H1 (cell line): ENCODE measurements at places on chromosomes 3 and 15. TPM values are rescaled to one million over a fixed set of nuclear protein-coding genes. Genes with fewer than 3 reads are reported as not detected.
A peak's percentile ranks its signal among the peaks of the same experiment; 100 is the strongest.

DNA sequence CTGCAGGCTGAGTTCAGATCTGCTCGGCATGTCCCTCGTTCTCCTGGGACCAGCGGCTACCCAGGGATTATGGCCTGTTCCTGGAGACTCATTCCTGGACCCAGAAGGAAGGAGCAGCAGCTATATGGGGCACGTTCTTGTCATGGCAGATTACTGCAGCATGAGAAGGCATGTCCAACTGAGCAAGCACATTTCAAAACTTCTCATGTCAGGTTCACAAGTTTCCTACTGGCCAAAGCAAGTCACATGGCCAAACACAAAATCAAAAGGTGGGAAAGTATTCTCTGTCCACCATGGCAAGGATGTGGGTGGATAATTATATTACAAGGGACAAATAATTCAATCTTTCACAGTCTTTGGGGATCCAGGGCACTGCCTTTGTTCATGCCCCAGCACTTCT is 71.9 kb upstream of the C15orf39 start:
- no peak for DNase-seq

- no peak for DNase-seq
Measured at GRCh38 chr15:35562641-35563040, 16.7 kb upstream of the DPH6 start.

DNA sequence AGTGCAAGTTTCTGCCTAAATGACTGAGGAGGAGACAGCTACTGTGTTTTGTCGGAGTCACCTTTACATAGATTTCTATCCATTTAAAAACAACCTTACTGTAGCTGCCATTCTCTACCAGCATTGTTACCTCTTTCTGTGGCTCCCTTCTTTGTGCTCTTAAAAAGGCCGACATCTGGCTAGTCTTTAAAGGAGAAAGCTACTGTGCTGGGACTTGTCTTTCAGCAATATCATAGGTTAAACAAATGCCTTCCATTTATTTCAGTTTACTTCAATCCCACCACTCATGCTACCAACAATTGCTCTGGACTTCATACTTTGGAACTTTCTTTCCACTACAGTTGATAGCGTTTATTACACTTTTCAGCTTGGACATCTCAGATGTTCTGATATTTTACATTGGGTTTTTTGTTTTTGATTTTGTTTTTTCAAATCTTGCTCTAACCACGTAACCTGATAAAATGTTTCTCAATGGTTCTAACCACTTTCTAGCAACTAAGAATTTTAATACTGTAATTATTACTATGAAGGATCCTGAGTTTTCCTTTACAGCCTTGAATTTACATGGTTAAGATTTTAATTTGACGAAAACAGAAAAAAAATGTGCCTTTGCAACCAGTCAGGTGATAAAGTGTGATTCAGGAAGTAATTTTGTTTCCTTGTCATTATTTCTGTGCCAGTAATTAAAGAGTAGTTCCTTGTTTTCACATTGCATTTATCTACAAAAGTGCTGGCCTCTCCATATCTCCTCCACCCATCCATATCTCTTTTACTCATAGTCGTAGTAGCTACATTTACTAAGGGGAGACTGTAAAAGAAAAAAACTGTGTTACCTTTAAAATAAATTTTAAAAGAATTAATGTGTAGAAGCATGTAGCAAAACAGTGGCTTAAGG is 1.3 kb upstream of the CBLB start:
- DNase-seq: no peak

Gene LRRC34
- 3.3 and 4.6 TPM in 2 replicates for total RNA-seq

DNA sequence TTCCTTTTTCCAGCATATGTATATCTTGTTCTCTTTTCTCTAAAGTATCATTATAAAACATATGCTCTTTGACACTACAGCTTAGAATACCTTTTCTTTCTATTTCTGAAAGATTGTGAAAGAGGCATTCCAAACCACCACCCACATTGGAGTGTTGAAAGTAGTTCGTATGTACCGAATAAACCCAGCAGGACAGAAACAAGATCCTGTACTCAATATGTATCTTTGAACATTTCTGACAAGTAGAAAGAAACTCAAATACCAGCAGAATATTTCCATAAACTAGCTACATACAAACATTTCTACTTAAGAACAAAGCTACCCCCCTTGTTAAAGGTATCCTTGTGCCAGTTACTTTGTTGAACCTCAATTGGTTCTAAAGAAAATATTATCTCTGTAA is 415.3 kb upstream of the ALCAM start:
- DNase-seq: no peak

DNA sequence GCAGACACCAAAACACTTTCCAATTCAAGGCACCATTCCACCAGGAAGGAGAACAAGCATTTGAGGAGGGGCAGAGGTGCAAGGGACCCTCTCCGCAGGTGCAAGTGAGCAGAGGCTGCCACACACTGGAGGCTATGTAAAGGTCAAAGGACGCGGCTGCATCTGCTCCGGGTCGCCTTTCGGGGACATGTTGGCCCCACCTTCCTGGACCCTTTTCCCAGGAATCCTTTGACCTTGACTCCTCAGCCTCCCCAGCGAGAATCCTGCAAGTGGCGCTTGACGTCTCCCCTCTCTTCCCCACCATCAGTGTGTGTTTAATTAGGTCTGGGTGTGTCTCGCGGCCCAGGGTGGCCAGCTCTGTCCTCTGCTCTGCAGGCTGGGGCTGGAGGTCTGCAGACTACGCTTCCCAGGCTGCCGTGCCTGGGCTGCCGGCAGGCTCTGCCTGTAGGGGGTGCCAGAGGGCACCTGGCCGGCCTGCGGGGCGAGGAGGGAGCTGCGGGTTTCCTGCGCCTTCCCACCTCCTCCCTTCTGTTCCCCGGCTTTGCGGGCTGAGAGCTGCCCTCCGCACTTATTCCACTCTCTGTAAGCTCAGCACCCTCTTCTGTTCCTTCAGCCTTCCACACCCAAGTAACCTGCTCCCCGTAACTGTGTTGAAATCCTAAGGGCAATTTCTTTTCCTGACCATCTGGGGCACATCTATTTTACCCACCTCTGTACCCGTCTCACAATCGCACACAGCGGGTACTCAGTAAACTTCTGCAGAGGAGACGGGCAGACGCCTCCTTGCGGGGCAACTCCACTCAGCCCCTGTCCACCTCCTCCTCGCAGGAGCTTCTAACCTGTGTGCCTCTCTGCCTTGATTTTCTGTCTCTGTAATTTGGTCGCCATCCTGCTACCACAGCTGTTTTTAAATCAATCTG is 129.8 kb downstream of the NSMCE3 start:
- DNase-seq: peak; percentile 54

Gene GMNC
- total RNA-seq: 0.24 and 0.50 TPM in 2 replicates

Gene GP9
- not detected in 2 replicates for total RNA-seq

- DNase-seq: no peak
Measured at GRCh38 chr3:70185661-70186060, 126.8 kb downstream of the MDFIC2 start.

DNA sequence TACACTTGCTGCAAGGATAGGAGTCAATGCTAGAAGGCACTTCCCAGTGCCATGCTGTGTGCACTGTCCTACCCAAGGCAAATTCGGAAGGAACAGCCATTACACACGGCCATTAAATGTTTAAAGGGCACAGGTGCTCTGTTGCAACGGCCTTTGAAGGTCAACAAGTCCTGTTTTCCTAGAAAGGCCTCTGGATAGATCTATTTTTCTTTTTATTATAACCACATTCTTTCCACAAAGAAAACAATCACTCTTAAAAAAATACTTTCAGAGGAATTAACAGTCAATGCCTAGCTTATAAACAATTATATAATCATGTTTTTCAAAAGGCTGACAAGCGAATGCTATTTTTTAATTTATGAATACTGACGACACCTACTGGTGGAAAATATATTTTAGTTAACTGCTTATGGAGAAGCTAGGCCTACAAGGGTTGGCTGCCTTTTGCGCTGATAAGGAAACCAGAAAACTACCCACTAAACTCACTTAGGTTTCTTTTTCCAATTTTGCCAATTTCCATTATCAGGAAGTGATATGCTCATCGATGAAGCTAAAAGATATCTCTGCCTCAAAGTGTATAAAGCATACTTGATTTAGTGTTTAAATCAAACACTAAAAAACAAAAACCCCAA is 2.4 kb downstream of the ARHGEF3 start:
- DNase-seq: no peak

DNA sequence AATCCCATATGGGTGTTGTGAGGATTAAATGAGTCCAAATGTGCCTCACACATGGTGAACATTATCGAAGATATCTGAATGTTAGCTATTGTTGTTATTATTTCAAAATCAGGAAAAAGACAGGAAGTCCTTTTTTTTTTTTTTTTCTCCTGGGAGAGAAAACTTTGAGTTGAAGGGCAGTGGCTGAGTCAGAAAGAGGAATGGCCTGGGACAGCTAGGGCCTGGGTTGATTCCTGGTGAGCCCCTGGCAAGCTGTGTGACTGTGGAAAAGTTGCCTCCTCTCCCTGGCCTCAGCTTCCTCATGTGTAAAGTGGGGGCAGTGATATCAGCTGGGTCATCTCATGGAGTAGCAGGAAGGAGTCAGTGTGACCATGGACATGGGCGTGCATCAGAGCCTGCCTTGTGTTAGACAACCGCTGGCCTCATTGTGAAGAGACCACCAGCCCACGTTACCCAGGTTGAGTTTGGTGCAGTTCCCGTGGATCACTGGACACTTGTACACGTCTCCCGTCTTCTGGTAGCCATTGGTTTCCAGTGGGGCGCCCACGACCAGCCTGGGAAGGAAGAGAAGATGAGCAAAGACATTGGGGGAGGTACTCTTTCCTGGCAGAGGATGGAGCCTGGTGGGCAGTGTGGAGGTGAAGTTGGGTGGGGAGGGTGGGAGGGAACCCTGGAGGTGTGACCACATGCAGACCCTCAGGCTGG is 63.1 kb downstream of the ITGA11 start:
- no peak for DNase-seq

Gene CACNA1D
- 1.9 and 2.9 TPM in 2 replicates for total RNA-seq

Gene TNFAIP8L3
- total RNA-seq: 0.27 and 0.67 TPM in 2 replicates

Gene LRRIQ4
- not detected in 2 replicates for total RNA-seq

DNA sequence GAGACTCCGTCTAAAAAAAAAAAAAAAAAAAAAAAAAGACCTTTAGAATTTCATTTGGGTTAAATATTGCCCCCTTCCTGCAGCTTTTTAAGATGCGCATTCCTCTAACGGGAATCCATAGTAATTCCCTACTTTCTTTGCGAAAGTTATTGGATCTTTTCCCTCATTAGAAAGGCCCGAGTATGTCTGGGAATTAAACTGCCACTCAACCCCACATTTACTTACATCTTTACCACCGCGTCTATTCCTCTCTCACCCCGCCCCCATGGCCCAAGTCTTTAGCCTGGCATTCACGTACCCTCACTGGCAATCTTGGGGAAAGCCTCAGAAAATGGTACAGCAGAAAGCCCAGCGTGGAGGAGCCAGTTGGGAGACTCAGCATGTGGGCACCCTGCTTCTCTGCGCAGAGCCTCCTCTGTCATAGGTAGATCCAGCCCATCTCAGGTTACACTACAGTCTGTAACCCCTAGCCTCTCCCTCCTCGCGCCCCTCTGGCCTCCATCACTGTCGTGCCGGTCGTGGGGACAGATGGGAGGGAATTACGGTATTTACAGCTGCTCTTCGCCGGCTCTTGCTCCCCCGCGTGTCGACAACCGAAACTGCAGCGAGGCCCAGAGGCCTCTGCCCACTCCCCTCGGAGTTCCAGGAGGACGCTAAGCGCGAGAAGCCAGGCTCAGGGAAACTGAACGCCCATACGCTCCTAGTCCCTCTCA is 6.4 kb upstream of the ANKDD1A start:
- DNase-seq: peak; percentile 96

- DNase-seq: no peak
Measured at GRCh38 chr3:111681661-111682426, 86.7 kb upstream of the ZBED2 start.

- DNase-seq: no peak
Measured at GRCh38 chr3:106338582-106339214, 469.9 kb upstream of the CBLB start.

Gene CSTA
- total RNA-seq: not detected in 2 replicates

DNA sequence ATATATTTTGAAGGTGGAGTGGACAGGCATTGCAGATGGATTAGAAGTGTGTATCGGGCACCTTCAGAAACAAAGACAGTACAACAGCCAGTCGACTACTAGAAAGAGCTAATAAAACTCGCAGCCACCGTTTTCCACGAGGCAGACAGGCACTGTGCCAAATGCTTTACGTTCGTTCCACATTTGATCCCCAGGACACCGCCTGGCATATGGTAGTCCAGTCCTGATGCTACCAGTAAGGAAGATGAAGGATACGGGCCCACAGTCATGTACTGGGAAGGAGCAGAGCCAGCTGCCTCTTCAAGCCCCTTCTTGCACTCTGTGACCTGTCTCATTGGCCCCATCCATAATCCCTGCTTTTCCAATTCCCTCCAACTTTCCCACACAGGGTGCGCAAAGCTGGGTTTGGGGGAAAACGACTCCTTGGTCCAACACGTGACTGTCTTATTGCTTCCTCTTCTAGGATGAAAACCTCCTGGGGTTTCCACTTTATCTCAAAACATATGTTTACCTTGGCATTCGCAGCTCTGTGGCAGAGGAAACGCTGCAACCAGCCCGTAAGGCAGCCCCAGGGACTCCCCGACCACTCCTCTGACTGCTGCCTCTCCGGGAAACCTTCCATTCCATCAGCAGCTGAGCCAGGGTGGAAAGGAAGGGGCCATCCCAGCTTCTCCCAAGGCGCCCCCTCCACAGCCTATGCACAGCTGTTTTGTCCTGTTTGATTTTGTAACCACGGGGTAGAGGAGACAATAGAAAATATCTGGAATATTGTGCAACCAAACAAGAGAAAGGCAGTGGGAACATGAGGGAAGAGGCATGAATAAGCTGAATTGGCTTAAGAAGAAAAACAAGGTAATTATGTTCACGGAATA is 107.4 kb downstream of the ADAMTS17 start:
- no peak for DNase-seq

- DNase-seq: no peak
Measured at GRCh38 chr3:16374047-16374934, 109.3 kb downstream of the OXNAD1 start.

DNA sequence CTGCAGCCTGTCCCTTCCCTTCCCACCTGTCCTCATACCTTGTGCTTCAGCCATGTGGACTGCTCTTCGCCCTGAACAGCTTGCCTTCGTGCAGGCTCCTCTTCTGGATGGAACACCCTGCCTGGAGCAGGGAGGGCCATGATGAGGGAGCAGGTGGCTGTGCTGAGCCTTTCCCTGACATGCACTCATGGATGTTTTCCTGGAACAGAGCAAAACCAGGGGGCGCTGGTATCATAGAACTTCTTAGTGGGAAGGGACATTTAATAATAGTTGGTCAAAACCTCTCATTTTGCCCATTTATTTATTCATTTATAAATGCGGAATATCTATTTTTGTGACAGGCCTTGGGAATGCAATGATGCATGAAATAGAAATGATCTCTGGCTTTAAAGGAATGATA is 149.3 kb downstream of the CACNA1D start:
- no peak for DNase-seq

GRCh38 chr15:28023933-28024888 is 74.9 kb downstream of the OCA2 start:
- DNase-seq: no peak

Gene ZCWPW2
- total RNA-seq: 0.33 and 0.39 TPM in 2 replicates

- no peak for DNase-seq
Measured at GRCh38 chr15:63232943-63233342, 43.5 kb downstream of the RAB8B start.

Gene PPP2R3A
- 14.0 and 15.2 TPM in 2 replicates for total RNA-seq

- DNase-seq: no peak
Measured at GRCh38 chr15:32028921-32029320, 1.4 kb upstream of the CHRNA7 start.

- DNase-seq: no peak
Measured at GRCh38 chr3:52019352-52020080, 23.8 kb upstream of the RPL29 start.
